ENCODE measurements at places on chromosomes 4 and X.

DNA sequence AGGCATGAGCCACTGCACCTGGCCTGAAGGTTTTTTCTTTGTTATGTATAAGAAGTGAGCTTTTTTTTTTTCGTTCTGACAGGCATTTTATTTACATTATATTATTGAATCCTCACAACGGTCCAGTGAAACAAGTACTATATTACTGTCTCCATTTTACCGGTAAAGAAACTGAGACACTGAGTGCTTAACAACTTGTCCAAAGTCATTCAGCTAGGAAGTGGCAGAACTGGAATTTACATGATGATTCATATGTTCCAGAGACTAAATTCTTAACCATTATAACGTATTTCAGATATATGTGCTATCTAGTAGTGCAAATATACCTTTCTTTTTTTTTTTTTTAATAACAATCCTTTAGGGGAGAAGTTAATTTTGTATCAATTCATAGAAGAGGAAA, 18.4 kb upstream of the SLC6A14 start:
- no peak for DNase-seq

DNA sequence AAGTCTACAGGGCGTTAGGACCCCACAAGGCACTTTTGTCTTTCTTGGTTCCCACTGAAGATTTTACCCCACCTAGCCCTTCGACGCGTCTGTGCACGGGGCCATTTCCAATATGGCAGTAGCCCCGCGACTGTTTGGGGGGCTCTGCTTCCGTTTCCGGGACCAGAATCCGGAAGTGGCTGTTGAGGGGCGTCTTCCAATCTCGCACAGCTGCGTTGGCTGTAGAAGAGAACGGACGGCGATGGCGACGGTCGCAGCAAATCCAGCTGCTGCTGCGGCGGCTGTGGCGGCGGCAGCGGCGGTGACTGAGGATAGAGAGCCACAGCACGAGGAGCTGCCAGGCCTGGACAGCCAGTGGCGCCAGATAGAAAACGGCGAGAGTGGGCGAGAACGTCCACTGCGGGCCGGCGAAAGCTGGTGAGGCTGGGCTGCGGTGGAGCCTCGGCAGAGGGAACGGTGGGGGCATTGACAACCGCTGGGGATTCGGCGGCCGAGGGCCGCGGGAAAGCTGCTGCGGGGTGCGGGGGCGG, at the start of gene USP11:
USP11 (plus strand) TSS at position 207 of the 530 bp plus-strand sequence; CDS start at position 242, 35 bp downstream.
- peak; percentile 52 for DNase-seq

DNA sequence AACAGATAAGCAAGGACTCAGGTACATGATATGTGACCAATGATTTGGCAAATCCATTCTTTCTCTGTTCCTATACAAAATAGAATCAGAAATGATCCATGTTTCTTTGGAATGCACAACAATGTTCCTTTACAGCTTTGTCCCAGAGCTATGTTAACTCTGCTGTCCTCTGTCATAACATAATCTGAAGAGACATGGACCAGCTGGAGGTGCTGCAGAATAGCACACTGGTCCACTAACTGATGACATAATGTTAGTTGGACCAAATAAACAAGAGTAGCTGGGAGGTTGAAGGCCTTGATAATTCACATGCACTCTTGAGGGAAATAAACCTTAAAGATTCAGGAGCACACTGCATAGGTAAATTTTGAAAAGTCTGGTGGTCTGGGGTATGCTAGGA, 23.0 kb upstream of the DHX15 start:
- peak; percentile 23 for DNase-seq

DNA sequence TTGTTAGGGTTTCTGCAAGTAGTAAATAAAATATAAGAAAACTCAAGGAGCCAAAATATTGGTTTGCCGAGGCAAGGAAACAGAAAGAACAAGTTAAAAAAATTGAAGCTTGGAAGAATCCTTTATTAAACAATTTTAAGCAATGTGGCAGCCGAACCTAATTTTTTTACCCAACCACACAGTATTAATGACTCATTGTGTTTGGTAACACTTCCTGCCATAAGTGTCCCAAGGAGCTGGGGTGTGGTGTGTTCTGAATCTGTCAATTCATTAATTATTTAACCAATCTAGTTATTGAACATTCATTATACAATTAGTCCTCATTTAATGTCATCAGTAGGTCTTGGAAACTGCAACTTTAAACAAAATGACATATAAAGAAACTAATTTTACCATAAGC, 19.3 kb upstream of the CPE start:
- DNase-seq = no peak

DNA sequence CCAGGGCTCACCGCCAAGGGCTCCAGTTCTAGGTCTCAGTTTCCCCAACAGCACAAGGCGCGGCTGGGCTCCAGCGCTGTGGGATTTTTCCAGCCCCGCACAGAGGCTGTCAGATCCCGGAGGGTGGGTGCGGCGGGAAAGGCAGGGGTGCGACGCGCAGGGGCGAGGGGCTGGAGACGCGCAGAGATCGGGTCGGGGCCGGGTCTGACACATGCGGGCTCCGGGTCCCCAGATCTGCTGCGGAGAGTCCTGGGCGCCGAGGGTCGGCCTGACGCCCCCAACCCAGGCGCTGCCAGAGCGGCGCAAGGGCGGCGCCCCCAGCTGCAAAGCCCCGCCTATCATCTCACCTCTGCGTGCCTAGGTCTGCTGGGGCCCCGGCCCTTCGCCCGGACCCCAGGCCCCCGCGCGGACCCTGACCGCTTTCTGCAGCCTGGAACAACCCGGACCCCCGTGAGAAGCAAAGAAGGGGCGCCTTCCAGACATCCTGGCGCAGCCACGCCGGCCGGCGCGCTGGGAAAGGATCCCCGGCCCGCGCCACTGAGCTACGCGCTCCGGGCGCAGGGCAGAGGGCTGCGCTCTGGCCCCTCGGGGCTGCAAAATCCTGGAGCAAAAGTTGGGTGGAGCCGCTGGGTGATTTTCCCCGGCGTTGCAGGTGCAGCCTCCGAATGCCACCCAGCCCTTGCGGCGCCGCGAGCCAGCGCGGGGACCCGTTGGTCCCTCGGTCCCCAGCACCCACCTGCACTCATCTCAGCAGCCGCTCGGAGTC, 486 bp downstream of the ABLIM2 start:
- no peak for DNase-seq

GRCh38 chrX:38649221-38649620, 87.9 kb downstream of the TSPAN7 start:
- DNase-seq = no peak

- no peak for DNase-seq
Observed at GRCh38 chr4:108560616-108561015, 59.8 kb upstream of the RPL34 start.

GRCh38 chr4:170007113-170007512, 19.1 kb downstream of the MFAP3L start:
- DNase-seq = no peak

- no peak for DNase-seq
Observed at GRCh38 chr4:23006756-23007155, 314.0 kb downstream of the GBA3 start.

DNA sequence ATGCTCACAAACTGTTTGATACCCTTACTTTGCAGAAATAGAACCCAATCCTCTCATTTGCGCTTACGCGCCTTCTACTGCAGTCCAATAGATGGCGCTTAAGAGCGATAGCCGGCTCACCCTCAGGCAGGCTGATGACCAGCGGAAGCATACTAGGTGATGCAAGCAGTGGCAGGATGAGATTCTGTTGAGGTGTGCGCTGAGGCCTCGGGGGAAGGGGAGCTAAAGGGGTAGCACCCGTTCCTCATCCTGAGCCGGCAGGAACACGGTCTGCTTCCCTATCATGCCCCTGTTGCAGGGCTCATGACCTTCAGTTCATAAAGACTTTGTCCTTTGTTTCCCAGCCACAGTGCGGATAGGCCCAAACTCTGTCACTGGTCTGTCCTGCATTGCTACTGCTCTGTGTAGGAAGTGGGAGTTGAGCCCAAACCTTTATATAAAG, 628.9 kb downstream of the TLL1 start:
- no peak for DNase-seq

GRCh38 chr4:56139241-56139827, 190.6 kb downstream of the CEP135 start:
- DNase-seq = no peak

DNA sequence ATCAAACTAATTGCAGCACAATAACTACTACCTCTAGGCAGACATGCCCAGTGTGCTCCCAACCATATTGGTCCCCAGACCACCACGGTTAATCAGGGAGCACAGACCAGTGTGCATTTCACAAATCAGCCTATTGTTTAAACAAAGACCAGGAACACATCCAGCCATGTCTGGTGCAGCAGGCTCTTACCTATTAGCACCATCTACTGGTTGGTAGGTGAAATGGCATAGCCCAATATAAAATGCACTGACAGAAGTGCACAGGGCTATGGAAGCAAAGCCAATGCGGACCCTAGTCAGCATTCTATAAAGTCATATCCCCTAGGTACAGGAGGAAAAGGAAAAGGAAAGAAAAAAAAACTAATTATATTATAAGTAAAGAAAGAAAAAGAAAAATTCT, 15.5 kb upstream of the CYLC1 start:
- DNase-seq = peak; percentile 33

DNA sequence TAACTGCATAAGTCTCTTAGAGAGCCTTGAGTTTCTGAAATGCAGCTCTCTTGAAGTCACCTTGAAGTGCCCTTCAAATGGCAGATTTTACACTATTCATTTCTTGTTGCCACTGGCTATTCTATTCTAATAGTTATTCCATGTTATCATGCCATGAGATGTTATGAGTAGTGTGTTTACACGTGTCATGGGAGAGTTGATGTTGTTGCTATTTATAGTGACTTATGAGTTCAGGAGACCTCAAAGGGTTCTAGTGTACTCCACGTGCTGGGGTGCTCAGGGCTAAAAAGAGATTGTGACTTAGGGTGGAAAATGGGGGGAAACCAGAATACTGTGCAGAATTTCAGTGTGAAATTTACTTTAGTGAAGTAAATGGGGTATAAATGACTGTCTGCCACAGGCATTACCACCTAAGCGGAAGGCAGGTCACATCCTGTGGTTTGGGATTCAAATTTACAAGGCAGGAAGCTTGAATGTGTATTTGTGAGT, 77.1 kb upstream of the SLC4A4 start:
- no peak for DNase-seq

- no peak for DNase-seq
Observed at GRCh38 chr4:182449930-182450439, 206.8 kb downstream of the TENM3 start.

GRCh38 chr4:179836179-179837075, 2394.2 kb upstream of the AGA start:
- DNase-seq = no peak

GRCh38 chr4:62210486-62210885, 1010.4 kb downstream of the ADGRL3 start:
- DNase-seq = no peak

- no peak for DNase-seq
Observed at GRCh38 chr4:26952891-26953290, 92.2 kb downstream of the STIM2 start.

Measured in Ammon's horn (tissue), 1 donor.